ENCODE measurements at places on chromosomes 13 and 19. TPM values are rescaled to one million over a fixed set of nuclear protein-coding genes. Genes with fewer than 3 reads are reported as not detected.
A peak's percentile ranks its signal among the peaks of the same experiment; 100 is the strongest.

DNA sequence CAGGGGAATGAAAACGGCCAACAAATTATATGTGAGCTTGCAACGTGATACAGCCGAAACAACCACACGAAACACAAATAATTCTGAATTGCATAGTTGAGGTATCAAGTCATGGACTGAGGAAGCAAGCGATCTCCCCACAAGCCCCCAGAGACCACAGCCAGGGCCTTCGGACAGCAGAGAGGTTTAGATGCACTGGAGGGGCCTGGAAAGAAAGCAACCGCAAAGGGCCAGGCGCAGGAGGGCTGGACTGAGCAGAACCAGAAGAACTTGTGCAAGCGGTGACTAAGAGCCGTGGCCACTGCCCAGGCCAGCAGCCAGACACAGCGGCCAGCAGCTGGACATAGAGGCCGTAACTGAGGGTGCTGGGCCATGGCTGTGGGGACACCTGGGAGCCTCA is 131.4 kb downstream of the TNFRSF19 start:
- no peak for DNase-seq

DNA sequence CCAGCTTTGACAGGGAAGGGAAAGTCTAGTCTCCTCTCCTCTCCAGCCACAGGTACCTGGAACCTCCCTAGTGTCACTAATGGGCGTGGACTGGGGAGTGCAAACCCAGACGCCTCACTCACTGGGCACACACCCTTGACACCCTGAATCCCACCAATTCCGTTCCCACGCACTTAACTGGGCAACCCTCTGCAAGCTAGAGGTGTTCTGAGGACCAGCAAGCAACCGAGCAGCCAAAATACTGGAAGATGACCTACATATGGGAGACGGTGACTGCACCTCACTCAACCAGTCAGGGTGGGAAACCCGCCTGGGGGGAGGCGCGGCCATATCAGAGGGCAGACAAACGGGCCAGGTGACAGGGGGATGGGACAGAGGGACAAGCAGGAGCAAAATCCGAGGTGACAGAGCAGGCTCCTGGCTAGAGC is 991 bp downstream of the ABHD17A start:
- no peak for DNase-seq

DNA sequence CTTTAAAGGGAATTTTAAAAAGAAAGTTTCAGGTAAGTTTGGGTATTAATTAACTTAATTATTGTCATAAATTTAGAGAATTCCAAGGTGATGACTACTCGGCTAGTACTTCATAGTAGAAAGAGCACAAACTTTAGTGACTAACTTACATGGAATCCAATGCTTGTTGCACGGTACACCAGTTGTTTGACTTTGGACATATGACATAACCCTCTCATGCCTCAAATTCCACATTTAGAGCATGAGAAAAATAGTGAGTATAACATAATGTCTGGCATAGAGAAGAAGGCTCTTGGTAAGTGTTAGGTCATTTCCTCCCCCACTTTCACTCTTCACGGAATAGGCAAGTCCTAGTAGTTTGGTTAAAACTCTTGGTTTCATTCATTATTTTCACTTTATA is 1249.4 kb upstream of the SLC10A2 start:
- no peak for DNase-seq

SLC25A23 gene
- total RNA-seq: 19.0 TPM

ZNF878 gene
- 0.26 TPM for total RNA-seq

ARRDC5 gene
- not detected for total RNA-seq

GRCh38 chr19:33784432-33784831 is 12.2 kb upstream of the KCTD15 start:
- DNase-seq: peak; percentile 11

FCHO1 gene
- total RNA-seq: 0.63 TPM

DNA sequence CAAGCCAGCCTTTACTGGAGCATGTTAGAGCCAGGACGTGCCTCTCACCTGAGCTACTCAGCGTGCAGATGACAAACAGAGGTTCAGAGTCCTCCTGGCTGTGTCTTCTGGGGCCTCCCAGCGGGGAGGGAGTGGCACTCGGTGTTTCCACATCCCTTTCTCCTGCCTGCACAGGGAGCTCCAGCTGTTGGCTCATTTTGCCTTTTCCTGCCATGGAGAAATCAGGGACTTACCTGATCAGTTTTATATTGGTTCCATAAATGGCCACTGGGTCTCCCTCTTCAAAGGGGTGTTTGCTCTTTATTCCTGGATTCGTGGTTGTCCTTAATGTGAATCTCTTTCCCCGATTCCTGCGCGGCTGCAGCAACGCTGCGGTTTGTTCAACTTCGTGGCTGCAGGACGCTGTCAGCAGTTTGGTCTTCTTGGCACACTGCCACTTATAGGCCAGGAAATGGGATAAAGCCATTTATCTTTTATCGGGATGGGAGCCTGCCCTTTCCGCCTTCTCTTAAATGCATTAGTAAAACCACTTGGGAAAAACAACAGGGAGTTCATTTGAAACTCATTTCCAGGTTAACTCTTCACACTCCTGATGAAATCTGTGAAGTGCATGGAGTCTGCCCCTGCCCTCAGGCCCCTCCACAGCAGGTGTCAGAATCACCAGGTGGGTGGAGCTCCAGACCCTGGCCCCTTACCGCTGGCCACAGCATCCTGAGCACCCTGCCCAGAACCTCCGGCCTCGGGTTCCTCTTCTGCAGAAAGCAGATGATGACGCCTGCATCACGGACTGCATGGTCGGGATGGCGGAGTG is 39.8 kb upstream of the MCF2L start:
- peak; percentile 86 for DNase-seq

GRCh38 chr13:91167706-91168385 is 179.6 kb upstream of the MIR17HG start:
- DNase-seq: no peak

DNA sequence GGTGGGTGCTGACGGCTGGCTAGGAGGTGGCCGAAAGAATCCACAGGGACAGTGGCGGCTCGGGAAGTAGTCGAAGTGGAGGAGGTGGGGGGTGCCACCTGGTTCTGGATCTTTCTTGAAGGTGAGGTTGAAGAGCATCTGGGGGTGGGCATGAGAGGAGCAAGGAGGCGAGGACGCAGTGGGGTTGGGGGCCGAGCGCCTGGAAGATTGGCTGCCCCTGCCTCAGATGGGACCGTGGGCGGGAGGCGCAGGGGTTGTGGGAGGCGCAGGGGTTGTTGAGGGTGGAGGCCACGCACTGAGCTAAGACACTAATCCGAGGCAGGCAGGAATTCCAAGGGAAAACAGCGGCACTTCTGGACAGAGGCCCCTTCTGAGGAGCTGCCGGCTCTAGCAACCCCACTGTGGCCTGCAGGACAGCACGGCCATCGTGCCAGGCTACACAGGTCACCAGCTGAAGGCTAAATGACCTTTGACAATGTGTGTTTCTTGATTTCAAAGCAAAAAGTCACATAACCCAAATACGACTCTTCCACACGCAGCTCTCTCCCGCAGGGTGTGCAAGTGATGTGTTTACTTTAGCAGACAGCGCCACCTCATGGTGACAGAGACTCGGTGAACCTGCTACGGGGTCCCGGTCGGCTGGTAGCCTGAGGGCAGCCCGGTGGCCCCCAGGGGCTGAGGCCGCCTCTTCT is 44.1 kb upstream of the RANBP3 start:
- peak; percentile 81 for DNase-seq

- DNase-seq: no peak
Measured at GRCh38 chr19:41528106-41528505, 47.9 kb upstream of the CEACAM21 start.

- no peak for DNase-seq
Measured at GRCh38 chr13:27592865-27593264, 27.5 kb downstream of the LNX2 start.

SULT2A1 gene
- total RNA-seq: not detected

GRCh38 chr13:79354285-79354684 is 51.8 kb downstream of the RBM26 start:
- DNase-seq: no peak

FUT6 gene
- total RNA-seq: not detected

GRCh38 chr13:78060966-78061365 is 142.3 kb upstream of the EDNRB start:
- DNase-seq: no peak

GRCh38 chr19:28224441-28224840 is 988.5 kb downstream of the UQCRFS1 start:
- no peak for DNase-seq

DNA sequence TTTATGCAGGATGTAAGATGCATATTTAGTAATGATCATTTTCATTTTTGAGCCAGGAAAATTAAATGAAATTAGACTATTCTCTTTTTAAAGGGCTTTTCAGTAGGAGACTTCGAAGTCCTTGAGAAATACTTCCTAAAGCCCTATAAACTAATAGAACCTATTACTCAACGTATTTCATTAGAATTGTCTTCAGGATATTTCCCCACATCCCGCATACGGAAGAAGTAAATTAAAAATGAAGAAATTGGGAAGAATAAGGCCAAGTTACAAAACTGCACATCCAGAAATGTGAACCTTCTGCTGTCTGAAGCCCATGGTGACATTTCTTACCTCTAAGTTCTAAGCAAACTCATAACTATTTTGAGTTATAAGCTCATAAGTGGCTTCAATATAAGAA is 66.5 kb downstream of the RXFP2 start:
- no peak for DNase-seq

DNA sequence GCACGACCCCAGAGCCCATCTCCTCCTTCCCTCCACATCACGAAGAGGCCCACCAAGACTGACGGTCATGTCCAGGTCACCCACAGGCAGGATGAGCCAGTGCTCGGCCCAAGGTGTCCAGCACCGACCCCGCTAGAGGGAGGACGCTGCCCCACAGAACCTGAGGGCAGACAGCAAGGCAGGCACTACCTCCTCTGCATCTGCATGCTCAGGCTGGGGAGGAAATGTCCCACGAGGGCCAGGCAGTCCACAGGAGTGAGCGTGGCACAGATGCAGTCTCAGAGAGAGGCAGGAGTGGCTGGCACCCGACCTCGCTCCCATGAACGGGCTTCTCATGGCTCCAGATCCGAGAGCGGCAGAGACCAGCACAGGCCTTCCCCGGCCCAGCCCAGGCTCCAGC is 133.2 kb downstream of the TUBA3C start:
- DNase-seq: no peak

DNA sequence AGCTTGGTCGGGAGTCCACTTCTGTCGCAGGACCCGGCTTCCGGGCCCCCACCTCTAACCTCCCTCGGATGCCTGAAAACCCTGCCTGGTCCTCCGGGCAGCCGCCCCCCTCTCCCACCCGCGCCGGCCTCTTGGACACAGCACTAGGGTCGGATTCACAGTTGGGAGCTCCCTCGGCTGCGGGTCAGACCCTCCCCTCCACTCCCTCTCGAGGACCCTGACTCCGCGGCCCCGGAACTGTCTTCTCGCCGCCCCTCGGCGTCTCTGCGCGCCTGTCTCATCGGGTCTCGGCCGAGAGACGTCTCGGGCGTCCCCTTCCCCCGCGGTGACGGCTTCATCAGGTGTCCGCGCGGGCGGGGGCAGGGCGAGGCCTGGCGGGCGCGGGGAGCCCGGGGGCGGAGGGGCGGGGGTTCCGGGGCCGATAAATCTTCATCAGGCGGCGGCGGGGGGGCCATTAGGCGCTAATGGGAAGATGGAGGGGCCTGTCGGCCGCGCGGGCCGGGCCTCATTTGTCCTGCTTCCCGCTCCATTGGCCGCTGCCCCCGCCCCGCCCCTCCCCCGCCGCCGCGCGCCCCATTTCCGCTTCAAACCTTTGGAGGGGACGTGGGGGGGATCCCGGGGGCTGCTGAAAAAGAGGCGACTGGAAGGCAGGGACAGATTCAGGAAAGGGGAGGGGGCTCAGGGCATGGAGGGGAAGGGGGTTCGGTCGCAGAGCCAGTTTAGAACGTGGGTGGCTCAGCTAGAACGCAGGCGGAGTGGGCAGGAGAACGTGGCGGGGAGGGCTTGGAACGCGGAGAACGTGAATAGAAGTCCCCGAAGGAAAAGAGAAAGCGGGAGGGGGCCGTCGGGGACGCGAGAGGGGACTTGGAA is 11.8 kb upstream of the ERFL start:
- no peak for DNase-seq

GRCh38 chr19:54882758-54883157 is 8.7 kb downstream of the FCAR start:
- no peak for DNase-seq

SMIM7 gene
- 33.4 TPM for total RNA-seq

GRCh38 chr19:6800991-6801484 is 28.5 kb downstream of the VAV1 start:
- no peak for DNase-seq

GRCh38 chr19:4909156-4909896 is at the start of gene UHRF1:
Gene UHRF1, plus strand, starts transcription at chr19:4909501. Its CDS starts 1,385 bp downstream, at chr19:4910886.
- DNase-seq: peak; percentile 45

GRCh38 chr19:35742121-35742724 is at the start of gene IGFLR1:
Gene IGFLR1, minus strand, starts transcription at chr19:35742452. Its CDS starts 1,272 bp downstream, at chr19:35741180.
- no peak for DNase-seq

GRCh38 chr13:73851104-73851503 is 283.1 kb downstream of the KLF12 start:
- DNase-seq: no peak

DNA sequence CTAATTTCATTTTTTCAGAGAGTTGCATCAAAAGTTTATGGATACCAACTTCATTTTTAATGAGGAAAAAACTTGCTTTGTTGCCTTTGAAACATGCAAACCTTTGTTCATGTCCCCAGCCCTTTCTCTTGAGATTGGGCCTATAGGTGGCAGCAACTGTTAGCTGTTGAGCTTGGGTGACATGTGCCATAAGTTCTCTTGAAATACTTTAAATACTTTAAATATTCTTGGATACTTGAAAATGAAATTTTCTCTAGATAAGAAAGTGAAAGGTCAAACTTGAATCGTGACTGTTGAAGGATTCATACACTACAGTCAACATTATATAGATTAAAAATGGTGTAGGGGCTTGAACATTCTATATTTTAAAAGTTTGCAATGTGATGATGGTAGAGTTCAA is 294.9 kb downstream of the NDFIP2 start:
- peak; percentile 82 for DNase-seq

- DNase-seq: no peak
Measured at GRCh38 chr19:2034729-2035589, 16.1 kb downstream of the MKNK2 start.

DNA sequence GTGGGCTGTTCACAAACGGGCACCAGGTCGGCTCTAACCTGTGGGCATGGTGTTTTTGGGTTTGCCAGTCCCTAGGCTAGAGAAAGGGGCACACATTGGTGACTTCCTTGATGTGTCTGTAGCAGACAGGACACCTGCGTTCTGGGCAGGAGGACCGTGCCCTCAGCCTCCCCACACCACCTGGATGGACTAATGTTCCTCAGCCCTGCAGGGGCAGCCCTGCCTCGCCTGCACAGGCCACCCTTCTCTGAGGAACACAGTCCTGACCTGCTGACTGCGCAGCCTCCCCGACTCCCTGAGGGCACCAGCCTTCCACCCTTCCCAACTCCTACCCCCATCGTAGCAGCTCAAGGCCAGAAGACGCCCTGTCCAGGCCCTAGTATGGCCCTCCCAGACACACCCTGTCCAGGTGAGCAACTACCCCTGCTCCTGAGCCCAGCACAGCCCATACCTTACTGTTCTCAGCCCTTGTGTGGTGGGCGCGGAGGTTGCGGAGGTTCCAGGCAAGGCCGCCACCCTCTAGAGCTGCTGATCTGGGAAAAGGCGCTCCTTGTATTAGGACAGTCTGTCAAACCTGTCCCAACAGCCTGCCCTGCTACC is 55.7 kb downstream of the GGACT start:
- no peak for DNase-seq

ALOX5AP gene
- total RNA-seq: 0.25 TPM
